HS-5 (cell line): ENCODE measurements at places on chromosomes 7 and 10.

GRCh38 chr7:152998420-152998819 lies 238.9 kb downstream of the ACTR3B start:
- no peak for DNase-seq

GRCh38 chr10:131500892-131501291 lies 189.4 kb upstream of the TCERG1L start:
- DNase-seq, result no peak

GRCh38 chr10:77548157-77548556 lies 89.5 kb downstream of the KCNMA1 start:
- DNase-seq, result no peak

DNA sequence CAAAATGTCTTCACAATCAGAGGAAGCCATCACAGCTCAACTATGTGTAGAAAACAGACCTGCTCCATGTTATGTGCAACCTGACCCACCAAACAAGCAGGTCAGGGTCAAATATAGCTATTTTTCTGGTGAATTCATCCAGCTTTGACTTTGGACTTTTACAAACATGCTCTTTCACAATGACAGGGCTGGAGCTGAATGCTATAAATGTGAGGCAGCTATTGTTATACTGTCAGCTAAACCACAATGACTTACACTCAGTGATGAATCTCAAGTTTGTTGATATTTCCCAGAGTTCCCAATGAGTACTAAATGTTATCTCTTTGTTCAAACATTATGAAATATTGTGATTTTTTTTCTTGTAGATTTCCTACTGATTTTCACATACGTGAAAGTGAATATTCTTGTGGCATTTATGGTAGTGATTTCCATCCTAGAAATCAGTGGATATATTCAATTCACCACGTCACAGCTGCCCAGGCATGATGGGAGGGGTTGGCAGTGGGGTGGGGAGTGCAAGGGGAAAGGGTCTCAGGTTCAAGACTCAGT lies 2.5 kb upstream of the ITIH2 start:
- peak; percentile 18 for DNase-seq

GRCh38 chr10:28248092-28248491 lies 54.8 kb downstream of the MPP7 start:
- no peak for DNase-seq

DNA sequence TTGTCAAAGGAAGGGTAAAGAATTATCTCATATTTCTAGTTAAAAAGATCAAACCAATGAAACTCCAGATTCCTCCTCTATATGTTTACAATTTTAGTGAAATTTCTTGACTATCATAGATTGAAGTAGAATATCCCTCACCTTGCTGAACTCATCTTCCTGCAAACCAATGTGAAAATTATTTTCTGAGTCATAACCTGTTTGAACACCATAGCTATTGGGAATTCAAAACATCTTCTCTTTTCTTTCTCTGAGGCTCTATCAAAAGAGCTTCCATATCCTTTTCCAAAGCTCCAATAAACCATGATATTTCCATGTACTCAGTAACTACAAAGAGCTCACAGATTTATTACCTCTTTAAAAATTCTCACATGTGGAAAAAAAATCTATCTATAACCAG lies 134.3 kb downstream of the DOCK4 start:
- DNase-seq, result peak; percentile 5

GRCh38 chr10:5999440-6000165 lies 22.3 kb upstream of the IL15RA start:
- DNase-seq, result no peak
